ENCODE measurements at places on chromosomes 1 and 21.

- DNase-seq: no peak
Observed at GRCh38 chr1:61740751-61741700, 1.3 kb upstream of the PATJ start.

DNA sequence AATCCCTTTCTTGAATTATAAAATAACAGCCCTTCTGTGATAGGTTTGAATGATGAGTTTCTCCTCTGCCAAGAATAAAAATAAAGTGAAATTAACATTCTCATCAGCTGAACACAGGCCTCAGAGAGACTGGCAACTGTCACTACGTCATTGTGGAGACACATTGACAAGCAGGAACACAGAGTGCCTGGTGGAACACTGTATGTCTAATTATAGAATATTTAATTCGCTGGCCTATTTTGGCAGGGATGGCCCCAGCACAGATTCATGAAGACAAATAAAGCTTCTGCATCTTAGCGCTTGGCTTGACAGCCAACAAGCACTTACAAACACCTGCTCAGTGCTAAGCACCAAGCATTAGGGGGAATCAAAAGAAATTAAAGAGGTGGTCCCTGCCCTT lies 52.0 kb upstream of the SMYD2 start:
- no peak for DNase-seq

DNA sequence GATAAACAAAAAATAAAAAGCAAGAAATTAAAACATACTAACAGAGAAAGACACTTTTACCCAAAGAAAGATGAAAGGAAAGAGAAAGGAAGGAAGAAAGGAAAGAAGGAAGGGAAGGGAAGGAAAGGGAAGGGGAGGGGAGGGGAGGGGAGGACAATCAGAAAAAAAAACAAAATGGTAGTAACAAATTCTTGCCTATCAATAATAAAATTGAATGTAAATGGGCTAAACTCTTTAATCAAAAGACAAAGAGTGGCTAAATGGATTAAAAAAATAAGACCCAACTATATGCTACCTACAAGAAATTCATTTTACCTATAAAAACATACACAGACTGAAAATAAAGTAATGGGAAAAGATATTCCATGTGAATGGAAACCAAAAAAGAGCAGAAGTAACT lies 372.9 kb upstream of the NFIA start:
- no peak for DNase-seq

GRCh38 chr1:154786804-154787570 lies 83.1 kb downstream of the KCNN3 start:
- no peak for DNase-seq

DNA sequence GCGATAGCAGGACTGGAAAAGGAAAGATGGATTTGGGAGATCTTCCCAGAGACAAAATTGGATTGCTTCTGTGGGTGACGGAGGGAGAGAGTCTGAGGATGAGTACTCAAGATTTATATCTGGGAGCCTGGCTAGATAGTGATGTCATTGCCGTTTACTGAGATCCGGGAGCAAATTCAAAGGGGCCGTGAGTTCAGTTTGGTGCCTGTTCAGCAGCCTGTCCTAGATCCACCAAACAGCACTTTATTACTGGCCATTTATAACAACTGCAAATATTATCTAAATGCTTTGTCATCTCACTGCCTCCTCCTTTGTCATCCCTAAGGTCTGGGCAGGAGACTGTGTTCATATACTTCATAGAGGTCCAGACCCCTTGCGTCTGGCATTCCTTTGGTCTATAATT lies 29.2 kb downstream of the MAPKAPK2 start:
- no peak for DNase-seq

DNA sequence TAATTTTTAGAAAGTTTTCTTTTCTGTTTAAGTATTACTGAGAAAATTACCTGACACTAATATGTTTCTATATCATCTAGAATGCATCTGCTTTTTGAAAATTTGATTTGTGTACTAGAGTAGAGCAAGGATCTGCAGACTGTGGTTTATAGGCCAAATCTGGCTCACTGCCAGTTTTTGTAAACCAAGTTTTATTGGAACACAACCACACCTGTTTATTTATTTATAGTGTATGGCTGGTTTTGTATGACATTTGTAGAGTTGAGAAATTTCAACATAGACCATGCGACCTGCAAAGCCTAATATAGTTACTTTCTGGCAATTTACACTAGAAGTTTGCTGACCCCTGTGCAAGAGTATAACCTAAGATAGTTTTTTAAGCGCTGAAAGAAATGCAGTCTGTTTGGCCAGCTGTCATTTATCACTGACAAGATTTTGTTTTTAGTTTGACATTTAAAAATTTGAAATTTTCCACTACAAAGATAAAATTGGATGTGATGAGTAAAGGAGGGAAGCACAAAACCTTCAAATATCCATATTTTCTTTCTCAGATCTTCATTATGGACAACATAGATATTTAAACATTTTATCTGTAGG lies 36.1 kb upstream of the CACYBP start:
- peak; percentile 54 for DNase-seq

DNA sequence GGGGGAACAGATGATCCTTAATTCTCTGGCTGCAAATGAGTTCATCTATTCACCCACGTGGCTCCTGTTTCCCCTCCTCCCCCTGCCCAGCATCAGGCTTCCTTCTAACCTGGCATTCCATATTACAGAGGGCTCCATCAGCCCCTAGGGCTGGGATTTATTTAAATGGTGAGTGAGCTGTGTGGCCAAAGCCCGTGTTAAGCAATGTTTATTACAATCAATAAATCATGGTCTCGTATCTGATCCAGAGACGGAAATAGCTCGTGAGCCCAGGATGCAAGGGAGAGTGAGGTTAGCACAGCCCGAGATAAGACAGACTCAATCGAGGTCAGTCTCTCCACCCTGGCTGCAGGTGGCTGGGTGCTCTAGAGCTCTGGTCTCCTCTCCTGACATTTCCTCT lies 43.1 kb upstream of the IGSF21 start:
- no peak for DNase-seq

DNA sequence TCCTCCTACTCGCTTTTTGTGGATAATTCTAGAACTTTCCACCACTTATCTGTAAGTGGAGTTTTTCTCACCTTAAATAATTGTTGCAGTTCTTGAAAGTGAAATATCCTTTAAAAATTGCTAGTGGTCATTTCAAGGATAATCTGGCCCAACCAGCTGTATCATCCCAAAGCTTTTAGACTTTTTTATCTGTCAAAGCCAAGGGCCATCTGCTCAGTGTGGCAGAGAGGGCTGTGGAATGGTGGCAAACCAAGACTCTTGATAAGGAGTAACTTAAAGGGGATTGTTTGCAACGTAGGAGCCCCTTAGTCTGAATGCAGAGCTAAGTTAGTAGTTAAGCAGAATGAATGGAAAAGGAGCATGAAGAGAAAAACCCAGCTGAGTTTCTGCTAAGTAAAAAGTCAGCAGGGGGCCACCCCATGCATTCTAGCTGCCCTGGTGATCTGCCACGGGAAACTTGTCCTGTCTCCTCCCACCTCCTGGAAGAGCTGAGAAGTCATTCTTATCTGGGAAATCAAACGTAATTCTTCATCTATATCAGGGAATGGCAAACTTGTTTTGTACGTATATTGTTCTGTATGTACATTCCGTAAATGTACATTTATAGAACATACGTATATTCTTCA lies 169.3 kb downstream of the PRDM2 start:
- peak; percentile 79 for DNase-seq

- DNase-seq: no peak
Observed at GRCh38 chr1:26829184-26829911, 2.9 kb downstream of the ZDHHC18 start.

DNA sequence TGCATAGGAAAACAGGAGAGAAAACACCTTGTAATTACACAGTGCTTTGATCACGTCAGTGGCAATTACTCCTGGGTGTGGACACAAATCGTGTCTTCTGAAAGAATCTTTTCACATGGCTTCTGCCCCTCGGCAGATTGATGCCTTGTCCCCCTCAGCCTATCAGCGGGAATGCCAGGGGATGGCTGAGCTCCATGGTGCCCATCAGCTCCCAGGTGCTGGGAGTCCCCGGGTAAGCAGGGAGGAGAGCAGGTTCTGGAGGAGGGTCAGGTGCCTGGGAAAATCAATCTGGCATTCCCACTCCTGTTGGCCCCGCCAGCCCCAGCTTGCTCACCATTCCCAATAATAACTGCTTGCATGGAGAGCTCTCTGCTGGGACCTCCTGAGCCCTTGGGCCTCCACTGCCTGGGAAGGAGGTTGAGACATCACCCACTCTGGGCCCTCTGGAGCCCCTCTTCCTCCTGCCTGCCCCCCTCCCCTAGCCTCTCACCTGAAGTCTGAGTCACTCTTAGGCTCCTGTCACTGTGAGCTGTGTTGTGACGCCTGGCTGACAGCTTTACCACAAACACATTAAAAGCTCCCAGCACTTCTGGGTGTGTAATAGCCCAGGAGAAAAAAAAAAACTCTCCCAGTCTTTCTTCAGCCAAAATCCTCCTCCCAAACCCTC lies 4.9 kb downstream of the CAMK2N1 start:
- no peak for DNase-seq

GRCh38 chr1:223228201-223228600 lies 85.2 kb upstream of the TLR5 start:
- no peak for DNase-seq

- DNase-seq: peak; percentile 34
Observed at GRCh38 chr1:231919886-231920285, 293.3 kb downstream of the DISC1 start.

DNA sequence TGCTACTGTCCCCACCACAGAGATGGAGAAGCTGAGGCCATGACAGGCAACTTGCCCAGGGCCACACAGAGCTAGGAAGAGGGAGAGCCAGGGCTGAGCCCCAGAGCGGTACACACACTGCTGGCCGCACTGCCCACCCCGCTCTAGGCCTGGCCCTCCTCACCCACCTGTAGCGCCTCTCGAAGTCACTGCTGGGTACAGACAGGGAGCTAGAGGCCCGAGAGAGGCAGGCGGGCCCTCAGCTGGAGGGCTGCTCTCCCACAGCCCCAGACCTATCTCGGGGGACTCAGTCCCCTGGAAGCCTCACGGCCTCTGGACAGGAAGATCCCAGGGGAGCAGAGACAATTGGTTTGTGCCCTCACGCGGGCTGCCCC lies 17.3 kb upstream of the PLEKHG5 start:
- DNase-seq: no peak

DNA sequence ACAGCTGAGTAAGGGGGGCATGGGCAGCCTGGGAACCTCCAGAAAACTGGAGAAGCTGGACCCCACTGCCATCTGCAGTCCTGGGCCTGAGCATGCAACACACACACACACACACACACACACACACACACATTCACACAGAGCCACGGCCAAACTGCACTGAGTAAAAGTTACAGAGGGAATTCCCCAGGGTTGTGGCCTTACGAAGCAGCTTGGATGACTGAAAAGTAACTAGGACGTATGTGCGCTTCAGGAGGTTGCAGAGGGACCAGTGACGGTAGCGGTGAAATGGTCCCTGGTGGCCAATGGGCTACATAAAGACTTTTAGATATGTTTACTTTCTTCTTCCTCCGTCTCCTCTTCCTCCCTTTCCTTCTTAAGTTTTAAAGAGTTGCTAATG lies 232.5 kb upstream of the TMEM51 start:
- no peak for DNase-seq

GRCh38 chr1:211352465-211352864 lies 25.8 kb downstream of the TRAF5 start:
- no peak for DNase-seq

Data from OCI-M1 (cell line).